ENCODE measurements at places on chromosomes 12 and 14.

DNA sequence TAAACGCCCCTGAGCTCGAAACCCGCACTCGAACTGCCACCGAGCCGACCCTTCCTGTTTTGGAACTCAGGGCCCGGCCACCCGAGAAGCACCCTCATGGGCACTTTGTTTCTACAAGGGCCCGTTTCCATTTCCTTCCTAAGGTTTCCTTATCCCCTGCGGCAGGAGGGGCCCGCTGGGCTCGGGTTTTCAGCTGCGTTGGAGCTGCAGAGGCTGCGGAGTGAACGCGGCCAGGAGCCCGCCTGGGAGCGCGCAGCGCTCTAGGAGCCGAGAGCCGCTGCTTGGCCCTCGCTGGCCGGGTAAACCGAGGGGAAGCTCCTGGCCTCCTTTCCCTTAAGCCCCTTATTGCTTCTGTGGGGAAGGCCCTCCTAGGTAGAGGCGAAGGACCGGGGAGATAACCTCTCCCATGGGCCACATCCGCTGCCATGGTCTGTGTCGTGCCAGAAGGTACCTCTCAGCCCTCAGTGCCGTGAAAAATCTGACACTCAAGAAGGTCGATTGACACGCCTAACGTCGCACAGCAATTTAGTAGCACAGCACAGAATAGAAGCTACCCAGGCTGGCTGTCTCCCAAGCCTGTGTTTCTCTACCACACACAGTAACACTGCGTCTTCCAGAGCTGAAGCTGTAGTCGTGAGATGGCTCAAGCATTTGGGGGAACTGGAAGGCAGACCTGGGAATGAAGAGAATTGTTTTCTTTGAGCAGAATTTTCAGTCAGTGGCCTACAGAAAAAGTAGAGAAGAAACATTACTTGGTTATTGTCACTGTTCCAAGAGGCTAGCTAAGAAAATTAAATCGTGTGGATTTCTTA, 12.9 kb upstream of the CALM1 start:
- DNase-seq: peak; percentile 56

GRCh38 chr14:23208324-23208723, 24.9 kb upstream of the SLC7A8 start:
- DNase-seq: no peak

GRCh38 chr12:111569363-111570083, 29.6 kb downstream of the ATXN2 start:
- no peak for DNase-seq

DNA sequence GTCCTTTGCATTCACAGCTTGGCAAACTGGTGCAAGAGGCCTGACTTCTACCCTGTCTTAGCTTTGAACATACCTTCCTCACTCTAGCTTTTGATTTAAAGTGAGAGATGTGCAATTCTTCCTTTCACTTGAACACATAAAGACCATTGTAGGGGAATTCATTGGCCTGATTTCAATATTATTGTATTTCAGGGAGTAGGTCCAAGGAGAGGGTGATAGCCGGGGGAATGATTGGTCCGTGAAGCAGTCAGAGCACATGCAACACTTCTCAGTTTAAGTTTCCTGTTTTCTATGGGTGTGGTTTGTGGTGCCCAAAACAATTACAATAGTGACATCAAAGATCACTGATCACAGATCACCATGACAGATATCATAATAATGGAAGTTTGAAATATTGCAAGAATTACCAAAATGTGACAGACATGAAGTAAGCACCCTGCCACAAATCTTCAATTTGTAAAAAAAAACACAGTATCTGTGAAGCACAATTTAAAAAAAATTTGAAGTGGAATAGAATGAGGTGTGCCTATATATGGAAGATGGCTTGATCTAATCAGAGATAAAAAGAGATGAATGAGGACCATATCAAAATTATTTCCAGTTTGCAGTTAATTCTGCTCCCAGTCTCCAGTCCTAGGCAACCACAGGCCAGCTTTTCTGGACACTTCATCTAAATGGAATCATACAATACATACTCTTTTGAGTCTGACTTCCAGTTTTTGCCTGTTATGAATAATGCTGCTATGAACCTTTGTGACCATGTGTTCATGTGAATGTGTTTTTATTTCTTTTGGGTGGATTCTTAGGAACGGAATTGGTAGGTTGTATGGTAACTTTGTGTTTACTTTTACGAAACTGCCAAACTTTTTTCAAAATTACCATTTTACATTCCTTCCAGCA, 23.2 kb downstream of the BORCS5 start:
- DNase-seq: peak; percentile 27

DNA sequence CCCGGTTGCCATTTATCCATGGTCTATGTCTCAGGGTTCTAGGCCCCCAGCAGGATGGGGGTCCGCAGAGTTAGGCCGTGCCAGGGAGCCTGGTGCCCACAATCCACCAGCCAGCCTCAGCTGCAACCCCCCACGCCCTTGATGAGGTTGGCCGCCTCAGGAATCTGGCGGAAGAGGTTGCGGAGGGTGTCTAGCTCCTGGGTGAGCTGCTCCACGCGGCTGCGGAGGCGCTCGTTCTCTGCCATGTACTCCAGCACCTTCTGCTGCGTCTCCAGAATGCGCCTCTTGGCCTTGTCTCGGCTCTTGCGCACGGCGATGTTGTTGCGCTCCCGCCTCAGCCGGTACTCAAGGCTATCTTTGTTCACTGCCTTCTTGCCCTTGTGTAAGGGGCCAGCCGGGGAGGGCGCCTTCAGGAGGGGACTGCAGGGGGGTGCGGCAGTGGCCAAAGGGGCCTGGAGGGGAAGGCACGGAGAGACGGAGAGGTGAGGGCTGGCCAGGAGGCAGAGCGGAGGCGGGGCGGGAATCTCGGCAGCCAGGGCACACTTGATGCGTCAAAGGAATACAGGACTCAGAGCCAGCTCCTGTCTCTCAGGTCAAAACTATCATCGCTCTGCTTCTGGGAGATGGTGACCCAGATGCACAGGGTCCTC, 1.6 kb downstream of the CEBPE start:
- no peak for DNase-seq

GRCh38 chr12:15880721-15881120, 1.5 kb upstream of the STRAP start:
- no peak for DNase-seq

GRCh38 chr14:77018785-77019184, 9.7 kb downstream of the IRF2BPL start:
- DNase-seq: no peak

DNA sequence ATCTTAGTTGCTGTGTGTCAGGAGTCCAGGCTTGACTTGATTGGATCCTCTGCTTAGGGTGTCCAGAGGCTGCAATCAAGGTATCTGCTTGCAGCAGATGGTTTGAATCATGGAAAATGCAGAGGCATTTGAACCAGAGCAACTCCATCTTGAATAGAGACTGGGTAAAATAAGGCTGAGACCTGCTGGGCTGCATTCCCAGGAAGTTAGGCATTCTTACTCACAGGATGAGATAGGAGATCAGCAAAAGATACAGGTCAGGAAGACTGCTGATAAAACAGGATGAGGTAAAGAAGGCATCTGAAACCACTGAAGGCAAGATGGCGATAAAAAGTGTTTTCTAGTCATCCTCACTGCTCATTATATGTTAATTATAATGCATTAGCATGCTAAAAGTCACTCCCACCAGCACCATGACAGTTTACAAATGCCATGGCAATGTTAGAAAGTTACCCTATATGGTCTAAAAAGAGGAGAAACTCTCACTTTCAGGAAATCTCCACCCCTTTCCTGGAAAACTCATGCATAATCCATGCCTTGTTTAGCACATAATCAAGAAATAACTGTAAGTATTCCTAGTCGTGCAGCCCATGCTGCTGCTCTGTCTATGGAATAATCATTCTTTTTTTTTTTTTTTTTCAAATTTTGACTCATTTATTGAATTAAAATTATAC, 218.3 kb upstream of the CPNE8 start:
- DNase-seq: no peak

DNA sequence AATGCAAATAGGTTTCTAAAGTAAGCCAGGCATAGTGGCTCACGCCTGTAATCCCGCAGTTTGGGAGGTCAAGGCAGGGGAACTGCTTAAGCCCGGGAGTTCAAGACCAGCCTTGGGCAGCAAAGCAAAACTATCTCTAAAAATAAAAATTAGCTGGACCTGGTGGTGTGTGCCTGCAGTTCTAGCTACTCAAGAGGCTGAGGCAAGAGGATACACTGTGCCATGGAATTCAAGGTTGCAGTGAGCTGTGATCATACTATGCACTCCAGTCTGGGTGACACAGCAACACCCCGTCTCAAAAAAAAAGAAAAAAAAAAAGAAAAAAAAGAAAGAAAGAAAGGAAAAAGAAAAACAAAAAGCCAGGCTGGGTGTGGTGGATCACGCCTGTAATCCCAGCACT, 46.3 kb downstream of the HECTD1 start:
- no peak for DNase-seq

DNA sequence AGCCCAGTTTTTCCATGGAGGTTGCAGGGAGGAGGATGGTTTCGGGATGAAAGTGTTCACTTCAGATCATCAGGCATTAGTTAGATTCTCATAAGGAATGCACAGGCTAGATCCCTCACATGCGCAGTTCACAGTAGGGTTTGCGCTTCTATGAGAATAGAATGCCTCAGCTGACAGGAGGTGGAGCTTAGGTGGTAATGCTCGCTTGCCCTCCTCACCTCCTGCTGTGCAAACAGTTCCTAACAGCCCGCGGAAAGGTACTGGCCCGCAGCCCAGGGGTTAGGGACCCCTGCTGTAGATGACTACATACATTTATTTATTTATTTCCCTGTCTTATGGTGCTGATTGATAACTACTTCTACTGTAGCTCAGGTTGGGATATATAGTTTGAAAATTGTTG, 93.2 kb downstream of the FBXO33 start:
- DNase-seq: no peak

DNA sequence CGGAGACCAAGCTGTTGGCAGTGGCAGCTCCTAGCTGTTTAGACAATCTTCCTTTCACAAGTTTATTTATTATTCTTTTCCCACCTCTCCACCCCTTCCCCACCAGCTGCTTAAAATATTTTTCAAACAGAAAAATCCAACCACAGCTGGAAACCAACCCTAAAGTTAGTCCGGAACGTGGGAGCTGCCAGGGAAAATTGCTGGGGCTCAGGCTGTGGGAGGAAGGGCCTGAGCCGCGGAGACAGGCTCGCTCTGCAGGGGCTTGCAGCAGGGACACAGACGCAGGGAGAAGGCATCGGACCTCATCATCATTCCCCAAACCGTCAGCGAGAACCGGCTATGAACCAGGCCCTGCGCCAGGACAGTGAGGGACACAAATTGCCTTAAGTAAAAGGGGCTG, 16.1 kb upstream of the TMEM106C start:
- no peak for DNase-seq

DNA sequence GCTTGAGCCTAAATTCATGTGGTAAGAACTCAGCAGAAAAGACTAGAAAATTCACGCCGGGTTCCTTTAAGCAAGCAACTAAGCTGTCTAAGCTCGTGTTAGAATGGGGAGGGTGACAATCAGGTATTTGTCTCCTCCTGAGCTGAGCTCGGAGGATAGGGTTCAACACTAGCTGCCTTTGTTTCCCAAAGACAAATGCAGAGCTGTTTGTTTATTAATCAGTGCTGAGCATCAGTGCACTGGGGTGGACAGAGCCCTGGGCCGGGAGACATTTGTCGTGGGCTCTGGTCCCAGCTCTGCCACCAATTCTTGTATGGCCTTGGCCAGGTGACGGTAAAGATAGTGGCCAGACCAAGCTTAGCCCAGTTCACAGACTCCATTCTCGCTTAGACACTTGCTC, 43.7 kb downstream of the DEGS2 start:
- DNase-seq: no peak

DNA sequence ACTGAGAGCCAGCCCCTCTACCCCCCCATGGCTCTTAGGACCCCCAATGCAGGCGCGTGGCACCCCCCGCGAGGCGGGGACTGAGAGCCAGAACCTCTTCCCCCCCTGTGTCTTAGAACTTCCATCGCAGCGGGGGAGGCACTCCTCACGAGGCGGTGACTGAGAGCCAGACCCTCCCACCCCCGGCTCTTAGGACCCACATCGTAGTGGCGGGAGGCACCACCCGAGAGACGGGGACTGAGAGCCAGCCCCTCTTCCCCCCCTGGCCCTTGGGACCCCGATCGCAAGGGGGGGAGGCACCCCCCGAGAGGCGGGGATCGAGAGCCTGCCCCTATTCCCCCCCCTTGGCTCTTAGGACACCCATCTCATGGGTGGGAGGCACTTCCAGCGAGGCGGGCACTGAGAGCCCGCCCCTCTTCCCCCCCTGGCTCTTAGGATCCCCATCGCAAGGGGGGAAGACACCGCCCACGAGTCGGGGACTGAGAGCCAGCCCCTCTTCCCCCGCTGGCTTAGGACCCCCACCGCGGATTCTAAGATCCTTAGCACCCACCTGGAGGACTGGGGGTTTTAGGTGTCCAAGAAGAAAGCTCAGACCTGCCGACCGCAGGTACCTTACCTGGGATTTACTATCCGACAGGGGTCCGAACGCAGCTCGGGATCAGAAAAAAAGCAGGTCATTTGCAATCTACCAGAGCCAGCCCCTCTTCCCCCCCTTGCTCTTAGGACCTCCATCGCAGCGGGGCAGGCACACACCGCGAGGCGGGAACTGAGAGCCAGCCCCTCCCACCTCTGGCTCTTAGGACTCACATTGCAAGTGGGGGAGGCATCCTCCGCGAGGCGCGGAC, 44.9 kb downstream of the DDX11 start:
- peak; percentile 51 for DNase-seq

DNA sequence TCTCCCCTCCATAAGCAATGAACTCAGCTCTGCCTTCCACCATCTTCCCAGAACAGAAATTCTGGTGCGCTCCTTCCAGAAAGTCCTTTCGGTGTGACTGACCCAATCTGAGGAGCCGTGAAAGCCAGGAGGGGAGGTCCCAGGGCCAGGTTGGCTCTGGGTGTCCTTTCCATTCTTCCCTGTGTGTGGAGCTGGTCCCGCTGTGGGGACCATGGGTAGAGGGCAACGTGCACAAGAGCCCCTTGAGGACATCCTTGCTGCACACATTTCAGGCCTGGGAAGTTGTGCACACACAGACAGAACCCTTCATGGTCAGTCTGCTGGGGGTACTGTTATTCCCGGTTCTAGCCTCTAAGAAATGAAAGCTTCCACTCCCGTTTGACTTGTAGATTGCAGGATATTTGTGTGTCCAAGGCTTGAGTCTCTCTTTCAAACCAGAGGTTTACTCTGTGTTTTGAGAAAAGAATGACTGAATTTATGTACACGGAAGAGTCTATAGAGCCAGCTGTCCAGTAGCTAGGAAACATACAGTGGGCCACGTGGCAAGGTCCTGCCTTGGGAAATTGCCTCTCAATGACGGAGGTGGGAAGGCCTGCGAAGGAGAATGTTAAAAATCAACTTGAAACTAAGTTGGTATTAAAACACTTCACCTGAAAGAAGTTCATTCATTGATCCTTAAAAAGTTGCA, 10.1 kb downstream of the NFKBIA start:
- DNase-seq: no peak

- no peak for DNase-seq
These were observed 67.6 kb downstream of the PLEKHA5 start for GRCh38 chr12:19196959-19197630.

DNA sequence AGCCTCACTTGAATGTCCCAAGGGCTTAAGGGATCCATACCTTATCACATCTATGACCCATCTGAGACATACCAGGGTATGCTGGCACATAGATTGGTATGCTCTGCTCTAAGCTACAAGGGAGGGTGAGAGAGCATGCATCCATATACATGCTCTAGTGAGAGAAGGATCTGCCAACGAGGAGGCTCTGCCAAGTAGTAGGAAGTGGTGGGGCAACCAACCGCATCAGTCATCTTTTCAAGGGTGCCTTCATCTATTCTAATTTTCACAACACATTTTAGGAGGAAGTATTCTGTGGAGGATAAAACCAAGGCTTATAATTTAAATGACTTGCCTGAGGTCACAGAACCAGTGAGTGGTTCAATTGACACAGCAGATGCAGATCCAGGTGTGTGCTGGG, 6.6 kb upstream of the PPM1A start:
- DNase-seq: no peak

GRCh38 chr12:65532162-65532561, 253.7 kb downstream of the MSRB3 start:
- DNase-seq: no peak
